Smooth muscle cell of the coronary artery (primary cell): ENCODE measurements at places on chromosomes 3 and 15. TPM values are rescaled to one million over a fixed set of nuclear protein-coding genes. Genes with fewer than 3 reads are reported as not detected.

ULK4 gene
- total RNA-seq = 8.4 and 18.7 TPM in 2 replicates

ZNF717 gene
- 13.9 and 15.2 TPM in 2 replicates for total RNA-seq

TTLL13 gene
- 0.12 TPM in 1 of 2 replicates, not detected in the other for total RNA-seq

SMAD6 gene
- 71.1 and 92.1 TPM in 2 replicates for total RNA-seq

SLC12A1 gene
- total RNA-seq = not detected in 2 replicates

PIGZ gene
- total RNA-seq = 2.0 and 2.5 TPM in 2 replicates

SLC24A1 gene
- 1.8 and 5.1 TPM in 2 replicates for total RNA-seq

MEGF11 gene
- not detected in 2 replicates for total RNA-seq

SLCO2A1 gene
- under 0.01 TPM in 1 of 2 replicates, not detected in the other for total RNA-seq

AADACL2 gene
- total RNA-seq = not detected in 2 replicates

LAMB2 gene
- total RNA-seq = 460 and 630 TPM in 2 replicates

TRAIP gene
- total RNA-seq = 2.0 and 2.8 TPM in 2 replicates

REC114 gene
- not detected in 2 replicates for total RNA-seq

FAM3D gene
- not detected in 2 replicates for total RNA-seq

TEX55 gene
- total RNA-seq = not detected in 2 replicates

LINGO1 gene
- total RNA-seq = not detected in 2 replicates

KNSTRN gene
- 10.5 and 27.1 TPM in 2 replicates for total RNA-seq

DHX36 gene
- 15.2 and 31.6 TPM in 2 replicates for total RNA-seq

EHHADH gene
- 3.2 and 4.2 TPM in 2 replicates for total RNA-seq
